ENCODE measurements at places on chromosomes 3 and 15. TPM values are rescaled to one million over a fixed set of nuclear protein-coding genes. Genes with fewer than 3 reads are reported as not detected.
A peak's percentile ranks its signal among the peaks of the same experiment; 100 is the strongest.

GRCh38 chr3:182629521-182629920, 163.8 kb upstream of the ATP11B start:
- no peak for DNase-seq

- no peak for DNase-seq
Measured at GRCh38 chr15:86834115-86834863, 754.6 kb downstream of the AGBL1 start.

Gene CPLX3
- 0.16 TPM for total RNA-seq

Gene CCR4
- 0.14 TPM for total RNA-seq

- DNase-seq, result no peak
Measured at GRCh38 chr15:99412082-99412481, 153.7 kb upstream of the MEF2A start.

GRCh38 chr3:8899876-8900460, 63.3 kb downstream of the RAD18 start:
- DNase-seq, result no peak

DNA sequence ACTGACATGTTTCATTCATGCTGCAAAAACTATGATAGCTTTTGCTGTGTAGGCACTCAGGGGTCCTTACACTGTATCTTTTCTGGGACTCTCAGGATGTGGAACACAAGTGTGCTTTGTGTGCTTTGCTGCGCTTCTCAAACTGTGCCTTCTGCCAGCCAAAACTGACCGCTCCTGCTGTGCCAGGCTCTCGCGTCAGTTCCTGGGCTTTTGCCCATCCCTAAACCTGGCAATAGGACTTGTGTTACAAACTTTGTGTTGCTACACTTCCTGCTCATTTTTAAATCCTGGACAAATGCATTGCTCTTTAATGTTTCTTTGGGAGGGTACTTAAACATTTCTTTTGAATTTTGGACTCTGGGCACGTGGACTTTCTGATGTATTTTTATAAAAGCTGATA, 60.3 kb downstream of the DIPK2A start:
- no peak for DNase-seq

Gene VPS33B
- total RNA-seq, result 13.4 TPM

GRCh38 chr3:8095724-8096123, 405.9 kb upstream of the LMCD1 start:
- peak; percentile 2 for DNase-seq

GRCh38 chr3:157078811-157079185, 81.1 kb downstream of the CCNL1 start:
- no peak for DNase-seq

- peak; percentile 58 for DNase-seq
Measured at GRCh38 chr3:127792541-127793292, 29.6 kb downstream of the MGLL start.

DNA sequence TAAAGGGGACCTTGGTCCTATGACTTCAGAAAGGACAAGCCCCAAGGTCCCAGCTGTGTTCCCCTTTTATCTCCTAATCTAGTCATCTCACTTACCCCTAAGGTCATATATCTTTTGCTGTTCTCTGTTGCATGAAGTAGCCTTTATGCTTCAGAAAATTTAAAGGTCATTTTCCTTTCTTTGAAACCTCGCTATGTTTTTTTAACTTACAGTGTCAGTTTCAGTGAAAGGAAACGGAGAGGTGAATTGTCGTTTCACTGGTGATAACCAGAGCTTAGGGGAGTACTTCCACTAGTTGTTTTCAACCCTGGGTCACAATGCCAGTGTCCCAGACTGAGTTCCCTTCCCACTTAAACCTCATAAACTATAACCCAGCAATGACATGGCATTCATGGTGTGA, 357.4 kb downstream of the GAP43 start:
- DNase-seq, result no peak

DNA sequence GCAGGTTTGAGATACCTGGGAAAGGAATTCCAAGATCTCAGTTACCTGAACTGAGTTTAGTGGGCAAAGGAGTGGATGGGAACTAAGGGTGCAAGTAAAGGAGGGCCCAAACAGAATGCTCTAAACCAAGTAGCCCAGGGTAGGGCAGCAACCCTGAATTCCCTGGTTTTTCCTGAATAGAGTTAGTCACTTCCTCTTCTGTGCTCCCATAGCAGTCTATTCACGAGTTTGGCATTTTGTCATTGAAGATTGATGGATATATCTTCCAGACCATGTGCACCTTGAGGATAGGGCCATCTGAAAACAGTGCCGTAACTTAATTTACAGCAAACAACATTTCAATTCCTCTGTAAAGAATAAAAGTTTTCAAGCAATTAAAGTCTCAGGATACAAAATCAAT, 18.5 kb upstream of the PTX3 start:
- DNase-seq, result no peak

- no peak for DNase-seq
Measured at GRCh38 chr15:99447497-99448371, 118.0 kb upstream of the MEF2A start.

DNA sequence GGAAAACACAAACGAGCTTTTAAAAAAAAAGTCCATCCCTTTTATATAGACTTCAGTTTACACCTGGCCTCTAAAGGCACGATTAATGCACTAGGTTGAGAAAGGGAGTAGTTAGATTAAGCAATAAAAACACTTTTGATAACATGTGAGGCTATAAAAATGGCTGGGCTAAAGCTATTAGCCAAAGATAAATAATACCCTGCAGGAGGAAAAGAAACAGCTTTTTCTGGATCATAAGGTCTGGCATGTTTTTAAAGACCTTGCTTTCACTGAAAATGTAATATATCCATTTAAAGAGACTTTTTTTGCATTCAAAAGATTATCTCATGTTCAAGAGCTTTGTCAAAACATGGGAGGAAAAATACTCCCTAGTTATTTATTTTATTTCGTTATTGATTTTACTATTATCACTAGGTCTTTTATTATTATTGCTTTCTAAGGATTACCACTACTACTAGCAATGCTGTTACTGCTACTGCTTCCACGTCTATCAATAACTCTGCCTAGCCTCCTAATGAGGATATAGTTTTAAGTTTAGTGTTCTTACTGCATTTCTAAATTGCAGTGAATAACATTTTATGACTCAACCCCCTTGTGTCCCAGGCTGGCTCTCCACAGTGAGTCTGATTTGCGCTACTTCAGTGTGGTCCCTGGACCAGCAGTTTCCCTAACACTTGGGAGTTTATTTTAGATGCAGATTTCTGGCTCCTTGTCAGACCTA, 93.4 kb downstream of the THRB start:
- no peak for DNase-seq

- no peak for DNase-seq
Measured at GRCh38 chr3:182142928-182143327, 431.2 kb downstream of the SOX2 start.

GRCh38 chr3:122975163-122975923, 52.2 kb downstream of the SEMA5B start:
- DNase-seq, result no peak

Measured in mucosa of descending colon (tissue), 3 donors.